Anterior cingulate cortex (tissue), 58 donors: ENCODE measurements at places on chromosomes 4 and X.
A peak's percentile ranks its signal among the peaks of the same experiment; 100 is the strongest.

GRCh38 chr4:182975806-182976205, 58.6 kb upstream of the DCTD start:
- no peak for DNase-seq

GRCh38 chr4:66017671-66018070, 347.4 kb upstream of the EPHA5 start:
- no peak for DNase-seq

GRCh38 chr4:143083756-143084472, 100.8 kb upstream of the USP38 start:
- no peak for DNase-seq

DNA sequence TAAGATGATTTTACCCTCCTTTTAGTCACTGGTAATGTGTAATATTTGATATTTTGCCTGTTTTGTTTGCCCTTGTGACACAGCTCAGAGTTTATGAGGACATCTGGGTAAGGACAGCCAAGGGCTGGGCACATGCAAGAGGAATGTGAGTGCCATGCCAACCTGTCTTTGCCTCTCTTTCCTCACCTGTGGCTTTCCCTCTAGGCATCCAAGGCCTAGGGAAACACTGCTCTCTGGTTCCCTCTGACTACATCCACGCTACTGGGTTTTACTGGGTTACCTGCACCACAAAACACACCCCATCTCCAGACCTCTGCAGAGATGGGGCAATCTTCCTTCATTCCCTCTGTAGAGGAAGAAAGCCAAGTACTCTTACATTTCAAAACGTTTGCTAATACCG, 7.7 kb downstream of the HPGDS start:
- no peak for DNase-seq

- no peak for DNase-seq
Measured at GRCh38 chr4:113325876-113326615, 276.6 kb downstream of the ANK2 start.

GRCh38 chr4:139674875-139675550, 9.4 kb downstream of the MGST2 start:
- DNase-seq: no peak

DNA sequence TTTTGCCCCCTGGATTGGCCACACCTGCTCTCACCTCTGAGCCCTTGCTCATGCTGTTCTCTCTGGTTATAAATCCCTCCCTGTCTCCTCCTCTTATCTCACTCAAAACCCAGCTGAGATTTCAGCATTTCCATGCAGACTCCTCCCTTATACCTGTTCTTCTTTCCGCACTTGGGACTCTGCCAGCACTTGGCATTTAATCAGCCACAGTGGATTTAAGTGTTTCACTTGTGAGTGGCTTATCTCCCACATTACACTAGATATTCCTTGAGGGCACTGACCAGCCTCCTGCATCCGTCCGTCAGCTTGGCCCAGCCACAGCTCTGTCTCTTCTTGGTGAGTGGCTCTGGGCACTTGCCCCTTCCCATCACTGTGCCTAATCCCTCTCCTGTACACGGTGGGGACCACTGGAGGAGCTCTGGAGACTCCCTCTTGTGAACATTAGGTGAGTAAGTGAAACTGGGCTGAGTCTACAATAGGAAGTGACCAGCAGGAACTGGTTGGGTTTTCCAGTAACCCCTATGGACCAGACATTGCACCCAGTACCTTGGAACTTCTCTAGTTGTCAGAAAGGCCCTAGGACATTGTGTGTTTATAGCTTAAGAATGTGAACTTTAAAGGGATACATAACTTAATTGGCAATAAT, 19.9 kb downstream of the FGFBP1 start:
- no peak for DNase-seq

DNA sequence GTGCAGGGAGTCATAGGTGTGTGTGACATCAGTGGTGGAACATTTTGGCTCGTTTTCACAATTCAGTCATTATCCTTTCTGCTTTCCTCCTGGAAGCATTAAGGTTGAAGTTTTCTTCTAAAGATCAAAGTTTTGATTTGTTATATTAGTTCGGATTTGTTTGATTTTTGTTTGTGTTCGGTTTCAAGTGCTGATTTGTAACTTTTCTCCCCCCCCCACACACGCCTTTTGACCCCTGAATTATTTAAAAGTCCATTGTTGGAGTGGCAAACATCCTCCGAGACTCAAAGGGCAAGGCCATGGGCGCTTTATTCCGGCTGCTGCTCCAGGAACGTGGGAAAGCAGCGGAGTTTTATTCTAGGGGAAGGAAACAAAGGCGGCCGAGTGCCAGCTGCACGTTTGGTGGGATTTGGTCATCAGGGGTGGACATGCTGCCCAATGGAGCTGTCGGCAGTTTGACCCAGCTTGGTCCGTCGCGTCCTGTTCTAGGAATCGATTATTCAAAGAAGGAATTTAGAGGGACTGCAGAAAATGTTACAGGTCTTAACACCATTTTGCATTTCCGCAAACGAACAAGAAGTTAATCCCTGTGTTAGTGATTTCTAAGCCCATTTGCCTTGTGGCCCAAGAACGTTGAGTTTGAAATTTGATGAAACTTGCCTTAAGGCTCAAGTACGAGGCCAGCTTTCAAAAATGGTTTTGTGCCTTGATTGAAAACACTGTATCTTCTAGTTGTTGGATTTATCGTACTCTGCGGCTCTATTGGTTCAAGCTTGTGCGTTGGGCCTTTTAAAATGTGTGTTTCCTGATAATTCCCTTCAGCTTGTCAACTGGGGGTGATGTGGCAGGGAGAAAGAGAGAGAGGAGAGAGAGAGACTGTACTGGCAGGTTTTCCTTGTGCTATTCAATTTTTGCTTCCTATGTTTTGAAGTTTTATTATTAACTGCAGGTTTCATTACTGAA, 565 bp upstream of the ZNF41 start:
- no peak for DNase-seq

- no peak for DNase-seq
Measured at GRCh38 chr4:155950461-155950860, 3.2 kb downstream of the CTSO start.

DNA sequence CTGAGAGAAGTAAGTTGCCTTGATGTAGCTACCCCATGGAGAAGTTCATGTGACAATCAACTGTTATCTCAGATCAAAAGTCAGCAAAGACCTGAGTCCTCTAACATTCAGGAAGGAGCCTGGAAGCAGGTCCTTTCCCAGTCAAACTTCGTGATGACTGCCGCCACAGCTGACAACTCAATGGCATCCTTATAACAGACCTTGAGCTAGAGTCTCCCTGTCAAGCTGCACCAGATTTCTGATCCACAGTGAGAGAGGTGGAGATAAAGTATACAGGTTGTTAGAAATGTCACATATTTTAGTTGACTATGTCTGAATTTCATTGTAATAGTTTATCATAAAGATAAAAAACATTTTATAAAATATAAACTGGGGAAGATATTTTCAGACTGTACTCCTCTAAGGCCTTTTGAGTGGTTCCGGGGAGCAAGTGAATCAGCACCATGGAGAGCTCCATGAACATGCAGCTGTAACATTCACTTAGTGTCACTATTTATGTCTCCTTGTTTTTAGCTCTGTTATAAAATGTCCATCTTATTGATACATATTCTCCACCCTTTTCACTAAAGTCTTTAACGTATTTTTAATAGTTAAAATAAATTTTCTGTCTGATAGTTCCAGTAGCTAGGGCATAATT, 1653.5 kb upstream of the AGA start:
- DNase-seq: no peak

GRCh38 chr4:10728016-10728415, 43.4 kb upstream of the CLNK start:
- DNase-seq: no peak

- DNase-seq: no peak
Measured at GRCh38 chr4:3477750-3478430, 14.8 kb downstream of the DOK7 start.

- DNase-seq: no peak
Measured at GRCh38 chrX:118976599-118977340, 2.4 kb downstream of the LONRF3 start.

GRCh38 chrX:38970074-38970473, 168.8 kb downstream of the MID1IP1 start:
- no peak for DNase-seq

- no peak for DNase-seq
Measured at GRCh38 chrX:31165241-31166035, 93.6 kb upstream of the FTHL17 start.

- no peak for DNase-seq
Measured at GRCh38 chr4:163562496-163562895, 68.0 kb downstream of the TMA16 start.

DNA sequence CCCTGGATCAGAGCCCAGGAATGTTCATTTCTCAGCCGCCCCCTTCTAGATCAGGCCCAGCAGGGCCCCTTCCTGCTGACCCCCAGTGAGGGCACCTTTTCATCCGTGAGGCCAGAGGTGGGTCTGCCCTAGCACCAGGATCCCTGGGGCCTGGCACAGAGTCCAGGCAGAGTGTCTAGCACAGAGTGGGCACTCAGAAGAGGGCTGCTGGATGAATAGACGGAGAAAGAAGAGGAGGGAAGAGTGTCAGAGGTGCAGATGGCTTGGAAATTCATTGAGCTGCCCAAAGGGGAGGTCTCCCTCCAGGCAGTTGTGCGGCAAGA, 106.5 kb downstream of the CPZ start:
- DNase-seq: no peak

DNA sequence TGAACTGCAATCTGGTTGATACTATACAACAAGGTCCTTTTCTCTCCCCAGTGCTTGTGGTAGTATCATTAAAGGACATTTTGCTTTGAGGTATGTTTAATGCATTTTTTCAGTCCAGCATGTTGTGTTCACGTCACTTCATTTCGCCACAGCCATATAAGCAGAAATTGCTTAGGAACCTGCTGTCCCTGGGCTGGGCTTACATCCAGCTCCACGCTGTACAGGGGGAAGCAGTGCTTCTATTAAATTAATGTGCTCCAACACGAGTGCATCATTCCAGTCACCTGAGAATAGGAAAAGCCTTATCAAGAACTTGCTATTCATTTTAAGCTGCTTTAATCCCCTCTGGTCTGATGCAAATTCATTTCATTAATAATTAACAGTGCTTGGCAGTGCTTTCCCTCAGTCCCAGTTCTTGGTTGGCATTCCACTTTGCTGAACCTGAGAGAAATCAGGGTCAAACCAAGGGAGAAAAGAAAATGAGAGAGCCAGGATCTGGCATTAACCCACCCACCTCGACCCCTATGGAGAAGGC, 47.4 kb upstream of the PTCHD1 start:
- no peak for DNase-seq

- DNase-seq: no peak
Measured at GRCh38 chr4:8364848-8365350, 75.6 kb downstream of the ACOX3 start.

- no peak for DNase-seq
Measured at GRCh38 chr4:152293527-152293926, 242.4 kb downstream of the FBXW7 start.

DNA sequence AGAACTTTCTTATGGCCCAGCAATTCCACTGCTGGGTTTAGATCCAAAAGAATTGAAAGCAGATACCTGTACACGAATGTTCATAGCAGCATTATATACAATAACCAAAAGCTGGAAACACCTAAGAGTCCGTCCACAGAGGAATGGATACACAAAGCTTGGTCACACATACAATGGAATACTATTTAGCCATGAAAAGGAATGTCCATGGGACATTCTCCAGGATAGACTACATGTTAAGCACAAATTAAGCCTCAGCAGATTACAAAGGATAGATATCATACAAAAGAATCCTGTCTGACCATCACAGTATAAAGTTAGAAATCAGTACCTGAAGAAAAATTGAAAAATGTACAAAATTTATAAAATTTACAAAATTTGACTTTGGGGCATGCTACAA, 12.7 kb upstream of the MAEA start:
- DNase-seq: no peak

DNA sequence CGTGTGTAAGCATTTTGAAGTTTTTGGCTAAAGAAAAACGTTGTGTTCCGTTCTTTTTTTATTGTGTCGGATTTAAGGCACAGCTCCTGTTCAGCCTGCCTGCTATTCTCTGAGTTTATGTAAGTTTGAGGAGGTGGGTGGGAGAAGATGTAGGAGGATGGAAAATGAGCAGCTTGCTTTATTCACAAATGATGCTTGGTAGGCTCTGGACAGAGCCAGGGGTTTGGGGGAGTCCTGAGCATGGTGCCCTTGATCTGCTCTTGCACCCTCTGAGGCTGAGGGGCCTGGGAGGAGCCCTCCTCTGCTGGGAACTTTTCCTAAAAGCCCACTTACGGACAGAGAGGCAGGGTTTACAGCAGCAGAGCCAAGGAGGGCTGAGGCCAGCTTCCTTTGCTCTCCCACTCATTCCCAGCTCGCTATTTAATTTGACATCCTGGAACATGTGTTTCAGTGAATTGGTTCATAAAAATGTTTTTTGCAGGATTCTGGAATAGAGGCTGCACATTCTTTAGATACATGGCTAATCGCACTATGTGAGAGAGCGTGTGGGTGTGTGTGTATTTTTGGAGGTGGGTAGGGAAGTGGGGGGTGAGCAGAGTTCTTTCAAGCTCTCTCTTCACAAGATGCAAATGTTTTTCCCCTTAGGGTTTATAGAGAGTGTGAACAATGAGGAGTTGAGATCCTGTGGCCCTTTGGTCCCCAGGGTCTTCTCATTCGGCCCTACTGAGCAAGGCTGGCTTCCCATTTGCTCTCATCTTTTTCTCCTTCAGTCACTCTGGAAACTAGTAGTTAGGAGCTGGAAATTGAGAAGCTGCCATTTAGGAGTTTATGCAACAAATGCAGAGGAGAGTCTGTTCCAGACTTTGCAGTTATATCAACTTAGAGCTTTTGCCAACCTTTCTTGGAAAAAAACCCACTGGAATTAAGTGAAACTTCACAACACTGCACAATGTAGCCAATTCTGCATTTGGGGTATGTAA, 32.1 kb downstream of the TMEM131L start:
- peak; percentile 45 for DNase-seq

DNA sequence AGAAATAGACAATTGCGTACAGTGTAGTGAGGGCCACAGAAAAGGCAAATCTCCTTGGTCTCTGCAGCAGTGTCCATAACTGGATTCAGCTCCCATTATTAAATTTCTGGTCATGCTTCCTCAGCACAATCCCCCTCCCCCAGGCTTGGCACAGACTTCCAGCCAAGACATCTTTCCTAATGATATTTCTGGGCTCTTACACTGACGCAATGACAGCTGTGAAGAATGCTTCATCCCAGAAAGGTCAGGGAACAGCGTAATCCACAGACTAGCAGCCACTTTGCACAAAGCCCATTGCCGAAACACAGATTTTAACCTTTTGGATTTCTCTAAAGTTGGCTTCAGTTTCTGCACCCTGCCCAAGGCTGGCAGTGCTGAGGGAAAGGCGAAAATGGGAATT, 597.6 kb upstream of the CPEB2 start:
- DNase-seq: no peak

GRCh38 chr4:11404431-11404830, 24.3 kb downstream of the HS3ST1 start:
- DNase-seq: no peak

DNA sequence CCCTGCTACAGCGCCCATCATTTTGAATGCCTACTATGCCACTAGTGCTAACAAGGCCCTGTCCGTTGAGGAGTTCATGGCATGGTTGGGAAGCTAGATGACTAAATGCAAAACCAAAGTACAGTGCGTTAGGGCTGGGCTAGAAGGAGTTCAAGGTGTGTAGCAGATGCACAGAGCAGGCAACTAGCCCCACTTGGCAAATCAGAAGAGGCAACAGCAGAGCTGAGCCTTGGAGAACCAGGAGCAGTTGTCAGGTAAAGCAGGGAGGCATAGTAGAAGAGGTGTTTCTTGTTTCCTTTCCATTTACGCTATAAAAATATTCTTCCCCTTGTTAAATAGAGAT, 146.6 kb upstream of the CPEB2 start:
- no peak for DNase-seq
